Amniotic epithelial cell (primary cell): ENCODE measurements at places on chromosomes 1 and 21.
A peak's percentile ranks its signal among the peaks of the same experiment; 100 is the strongest.

GRCh38 chr1:81573458-81573857, 227.3 kb upstream of the ADGRL2 start:
- no peak for DNase-seq

DNA sequence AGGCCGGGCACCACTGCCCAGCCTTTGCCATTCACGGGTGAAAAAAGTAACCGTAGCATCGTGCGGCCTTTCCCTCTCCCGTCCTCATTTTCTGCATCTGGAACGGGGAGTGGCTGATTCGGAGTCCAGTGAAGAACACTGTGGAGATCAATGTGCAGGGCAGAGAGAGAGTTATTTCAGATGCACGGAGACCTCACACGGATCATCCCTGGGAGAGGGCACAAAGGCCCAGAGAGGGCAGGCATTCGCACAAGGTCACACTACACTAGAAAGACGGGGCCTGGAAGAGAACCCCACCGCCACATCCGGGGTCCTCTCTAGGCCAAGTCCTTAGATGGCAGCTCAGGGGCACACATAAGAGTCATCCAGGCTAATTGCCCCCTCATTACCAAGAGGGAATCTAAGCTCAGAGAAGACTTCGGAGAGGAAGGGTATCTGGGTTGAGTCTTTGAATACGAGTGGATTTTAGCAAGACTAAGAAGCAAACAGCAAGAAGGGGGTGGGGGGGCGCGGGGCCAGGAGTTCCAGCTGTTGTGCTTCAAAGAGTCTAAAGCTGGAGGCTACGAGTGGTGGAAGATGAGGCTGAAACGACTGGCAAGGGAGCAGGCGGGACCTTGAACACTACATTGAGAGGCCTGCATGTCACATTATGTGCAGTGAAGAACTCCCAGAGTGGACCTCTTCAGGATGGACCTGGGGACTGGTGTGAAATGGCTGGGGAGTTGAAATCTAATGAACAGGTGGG, 857 bp downstream of the GPX7 start:
- peak; percentile 16 for DNase-seq

GRCh38 chr1:28642056-28642846, 616 bp downstream of the TAF12 start:
- DNase-seq, result peak; percentile 26

GRCh38 chr1:100239961-100240360, 9.7 kb downstream of the DBT start:
- DNase-seq, result peak; percentile 74

DNA sequence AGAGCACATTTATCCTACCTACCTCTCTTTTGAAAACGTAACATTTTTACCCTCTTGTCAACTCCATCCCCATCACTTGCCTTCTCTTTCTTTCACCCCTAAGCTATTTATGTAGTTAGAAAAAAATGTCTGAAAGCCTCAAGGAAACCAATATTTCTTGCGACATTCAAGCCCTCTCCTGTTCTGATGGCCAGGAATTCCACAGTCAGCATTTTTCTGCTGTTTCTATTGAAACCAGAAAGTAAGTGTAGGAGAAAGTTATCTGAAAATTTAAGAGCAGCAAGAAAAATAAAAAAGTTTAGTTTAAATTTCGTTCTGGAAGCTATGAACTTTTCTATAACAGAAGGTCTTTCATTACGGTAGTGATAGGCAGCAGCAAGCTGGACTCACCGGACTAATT, 247.6 kb upstream of the PBX1 start:
- DNase-seq, result no peak

GRCh38 chr1:29803486-29803885, 567.2 kb downstream of the PTPRU start:
- DNase-seq, result no peak

DNA sequence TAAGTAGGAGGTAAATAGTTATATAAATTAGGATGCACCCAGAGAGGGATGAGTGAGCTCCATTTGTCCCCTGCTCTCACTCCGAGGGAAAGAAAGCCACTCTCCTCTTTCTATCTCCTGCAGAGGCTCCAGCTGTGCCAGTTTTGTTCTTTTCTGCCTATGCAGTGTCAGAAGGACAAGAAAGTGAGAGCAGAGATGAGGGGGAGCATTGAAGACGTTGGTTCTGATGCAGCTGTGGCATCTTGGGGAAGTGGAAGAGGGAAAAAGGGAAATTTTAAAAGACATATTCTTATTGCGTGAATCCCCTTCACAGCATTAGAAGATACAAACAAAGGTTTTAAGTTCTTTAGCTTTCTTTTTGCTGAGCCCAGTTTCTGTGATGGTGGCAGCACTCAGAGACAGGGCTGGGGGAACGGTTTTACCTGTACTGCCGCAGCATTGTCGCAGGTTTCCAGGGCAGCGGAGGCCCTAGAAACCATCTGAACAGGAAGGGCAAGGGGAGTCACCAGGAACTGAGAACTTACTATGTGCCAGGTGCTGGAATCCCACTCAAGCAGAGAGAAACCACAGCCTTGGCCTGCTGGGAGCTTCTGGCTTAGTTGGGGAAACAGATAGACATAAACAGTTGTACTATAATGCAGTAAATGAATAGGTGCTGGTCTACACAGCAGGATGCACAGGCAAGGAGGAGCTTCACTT, 44.9 kb upstream of the USP24 start:
- DNase-seq, result no peak

- no peak for DNase-seq
Observed at GRCh38 chr1:244280201-244280600, 171.5 kb downstream of the ADSS2 start.

DNA sequence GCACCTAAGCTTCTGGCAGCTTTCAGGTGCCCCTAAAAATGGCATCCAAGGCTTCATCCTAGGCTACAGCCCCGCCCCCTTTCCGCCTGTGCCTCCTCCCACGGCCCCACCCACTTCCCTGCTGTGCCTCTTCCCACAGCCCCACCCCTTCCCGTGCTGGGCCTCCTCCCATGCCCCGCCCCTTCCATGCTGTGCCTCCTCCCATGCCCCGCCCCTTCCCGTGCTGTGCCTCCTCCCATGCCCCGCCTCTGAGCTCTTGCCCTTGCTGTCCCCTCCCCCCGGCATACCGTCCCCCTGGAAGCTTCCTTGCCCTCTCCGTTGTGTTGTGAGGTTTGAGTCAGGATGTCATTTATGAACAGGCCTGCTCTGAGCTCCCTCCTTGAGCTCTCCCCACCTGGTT, 228.5 kb upstream of the AJAP1 start:
- no peak for DNase-seq

- DNase-seq, result no peak
Observed at GRCh38 chr1:108124622-108125311, 75.4 kb downstream of the SLC25A24 start.

DNA sequence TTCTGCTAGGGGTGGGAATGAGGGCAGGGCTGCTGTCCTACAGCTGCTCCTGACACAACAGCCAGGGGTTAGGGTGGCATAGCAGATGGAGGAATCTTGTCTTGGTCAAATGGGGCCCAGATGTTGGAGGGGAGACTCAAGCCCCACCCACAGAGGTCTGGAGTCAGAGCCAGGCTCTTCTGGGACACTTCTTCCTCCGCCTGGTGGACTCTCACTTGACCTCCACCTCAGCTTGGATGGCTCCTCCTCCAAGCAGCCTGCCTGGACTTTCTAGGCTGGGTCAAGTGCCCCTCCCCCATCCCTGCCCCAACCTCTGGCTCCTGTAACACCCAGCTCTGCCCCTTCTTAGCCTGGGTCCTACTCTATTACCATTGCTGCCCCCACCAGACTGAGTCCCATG, 35.5 kb downstream of the EPHA2 start:
- no peak for DNase-seq

DNA sequence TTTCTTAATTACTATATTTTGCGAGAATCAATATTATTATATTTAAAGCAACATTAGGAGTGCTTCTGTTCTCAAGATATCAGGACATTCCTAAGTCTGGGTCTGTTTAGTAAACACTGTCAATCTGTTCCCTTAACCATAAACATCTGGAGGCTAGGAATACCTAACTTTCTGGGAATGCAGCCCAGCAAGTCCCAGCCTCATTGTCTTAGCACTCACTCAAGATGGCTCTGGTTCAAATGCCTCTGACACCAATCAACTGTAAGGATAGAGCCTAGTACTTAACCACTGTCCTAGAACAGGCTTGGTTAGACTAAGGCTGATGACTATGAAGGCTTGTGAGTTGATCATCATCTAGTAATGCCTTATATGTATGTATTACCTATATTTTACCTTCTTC, 61.5 kb downstream of the TNN start:
- DNase-seq, result no peak

DNA sequence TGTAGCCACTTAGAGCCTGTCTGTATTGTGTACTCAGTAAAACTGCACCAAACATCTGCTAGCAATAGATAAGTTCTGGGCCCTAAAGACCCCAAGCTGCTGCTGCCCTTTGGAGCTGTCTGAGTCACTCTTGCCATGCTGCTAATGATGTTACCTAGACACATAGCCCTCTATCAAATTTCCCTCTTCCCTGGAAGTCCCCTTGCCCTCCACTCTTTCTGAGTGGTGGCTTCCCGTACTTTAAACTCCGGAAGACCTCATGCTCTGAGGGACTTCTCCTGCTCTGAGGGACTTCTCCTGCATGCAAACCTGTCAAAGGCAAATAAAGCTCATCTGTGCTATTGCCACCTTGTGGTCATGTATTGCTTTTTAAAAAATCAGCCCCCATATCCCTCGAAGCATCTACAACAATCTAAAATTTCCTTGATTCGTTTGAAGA, 34.0 kb downstream of the FH start:
- peak; percentile 10 for DNase-seq

GRCh38 chr1:3922201-3922725, 22.2 kb upstream of the C1orf174 start:
- no peak for DNase-seq

DNA sequence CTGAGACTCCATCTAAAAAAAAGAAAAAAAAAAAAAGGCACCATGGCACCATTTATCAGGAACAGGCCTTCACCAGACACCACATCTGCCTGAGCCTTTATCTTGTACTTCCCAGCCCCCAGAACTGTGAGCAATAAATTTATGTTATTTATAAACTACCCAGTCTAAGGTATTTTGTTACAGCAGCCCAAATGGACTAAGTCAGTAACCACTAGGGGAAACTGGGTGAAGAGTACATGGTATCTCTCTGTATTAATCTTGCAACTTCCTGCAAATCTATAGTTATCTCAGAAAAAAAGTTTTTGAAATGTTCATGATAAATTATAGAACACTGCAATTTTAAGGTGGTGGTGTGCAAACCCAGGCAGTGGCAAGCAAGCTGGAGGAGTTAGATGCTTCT, 114.3 kb downstream of the LAMC2 start:
- DNase-seq, result peak; percentile 72
